Right atrium auricular region (tissue), 2 donors: ENCODE measurements at places on chromosomes 16 and 17. TPM values are rescaled to one million over a fixed set of nuclear protein-coding genes. Genes with fewer than 3 reads are reported as not detected.
A peak's percentile ranks its signal among the peaks of the same experiment; 100 is the strongest.

Gene AARS1
- 54.0 TPM for total RNA-seq

Gene TP53TG3
- not detected for total RNA-seq

GRCh38 chr17:9672266-9672665, 26.9 kb downstream of the USP43 start:
- H3K4me1 ChIP-seq: no peaks in the 10 kb centered on the region
- no peak overlapping the region for H3K4me3 ChIP-seq
- H3K27ac ChIP-seq: no peak overlapping the region
- H3K36me3 ChIP-seq: no peaks in the 10 kb centered on the region
- H3K27me3 ChIP-seq: no peaks in the 10 kb centered on the region

Gene C16orf89
- total RNA-seq: 5.4 TPM

- peaks cover 37% of the 10 kb centered on the region for H3K36me3 ChIP-seq
- no peak overlapping the region for H3K27ac ChIP-seq
- H3K4me3 ChIP-seq: no peak overlapping the region
- no peaks in the 10 kb centered on the region for H3K27me3 ChIP-seq
- DNase-seq: no peak
Measured at GRCh38 chr17:16150251-16150856, 65.0 kb downstream of the NCOR1 start.

DNA sequence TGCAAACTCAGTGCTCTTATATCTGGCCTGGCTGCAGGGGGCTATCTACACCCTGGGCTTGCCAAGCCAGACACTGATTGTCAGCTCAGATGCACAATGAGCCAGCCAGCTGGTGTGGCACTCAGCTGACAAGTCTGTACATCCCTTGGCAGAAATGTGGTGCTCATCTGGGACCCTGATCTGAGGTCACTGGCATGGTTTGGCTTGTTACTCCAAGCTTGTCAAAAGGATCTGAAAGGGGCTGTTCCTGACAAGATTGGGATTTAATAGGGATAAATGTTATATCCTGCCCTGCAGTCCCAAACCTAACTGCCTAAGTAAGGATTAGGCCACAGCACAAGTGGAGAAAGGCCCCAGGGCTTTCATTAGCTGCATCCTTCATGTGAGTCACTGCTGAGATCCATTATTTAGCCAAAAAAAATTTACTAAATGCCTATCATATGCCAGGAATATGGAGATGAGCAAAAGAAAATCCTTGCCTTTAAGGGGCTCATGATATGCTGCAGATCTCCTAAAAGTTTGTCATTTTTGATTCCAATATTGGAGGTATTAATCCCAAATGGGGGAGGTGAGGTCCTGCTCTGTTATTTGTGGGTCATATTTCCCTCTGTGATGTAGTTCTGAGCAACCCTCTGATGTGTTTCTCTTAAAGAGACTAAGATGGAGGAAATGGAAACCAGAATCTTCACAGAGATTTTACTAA, 6.3 kb downstream of the SLC6A2 start:
- no peaks in the 10 kb centered on the region for H3K36me3 ChIP-seq
- H3K27ac ChIP-seq: no peak overlapping the region
- no peaks in the 10 kb centered on the region for H3K27me3 ChIP-seq
- H3K4me1 ChIP-seq: peaks cover 8% of the 10 kb centered on the region

GRCh38 chr16:47110939-47111338, 32.8 kb downstream of the NETO2 start:
- no peaks in the 10 kb centered on the region for H3K27me3 ChIP-seq
- no peaks in the 10 kb centered on the region for H3K4me1 ChIP-seq
- no peak overlapping the region for H3K4me3 ChIP-seq
- no peak overlapping the region for H3K27ac ChIP-seq
- DNase-seq: no peak
- H3K36me3 ChIP-seq: no peaks in the 10 kb centered on the region

Gene RSPRY1
- 17.0 TPM for total RNA-seq

GRCh38 chr16:65790768-65791167, 575.7 kb upstream of the CDH5 start:
- no peaks in the 10 kb centered on the region for H3K27me3 ChIP-seq
- H3K27ac ChIP-seq: no peak overlapping the region
- H3K4me3 ChIP-seq: no peak overlapping the region
- no peaks in the 10 kb centered on the region for H3K36me3 ChIP-seq
- no peak for DNase-seq

Gene SPNS1
- 11.9 TPM for total RNA-seq

Gene PRR35
- total RNA-seq: not detected

- no peaks in the 10 kb centered on the region for H3K27me3 ChIP-seq
- H3K36me3 ChIP-seq: no peaks in the 10 kb centered on the region
- no peak overlapping the region for H3K4me3 ChIP-seq
- no peak for DNase-seq
- H3K4me1 ChIP-seq: no peaks in the 10 kb centered on the region
- H3K27ac ChIP-seq: no peak overlapping the region
Measured at GRCh38 chr17:17514993-17515933, 19.1 kb upstream of the RASD1 start.

DNA sequence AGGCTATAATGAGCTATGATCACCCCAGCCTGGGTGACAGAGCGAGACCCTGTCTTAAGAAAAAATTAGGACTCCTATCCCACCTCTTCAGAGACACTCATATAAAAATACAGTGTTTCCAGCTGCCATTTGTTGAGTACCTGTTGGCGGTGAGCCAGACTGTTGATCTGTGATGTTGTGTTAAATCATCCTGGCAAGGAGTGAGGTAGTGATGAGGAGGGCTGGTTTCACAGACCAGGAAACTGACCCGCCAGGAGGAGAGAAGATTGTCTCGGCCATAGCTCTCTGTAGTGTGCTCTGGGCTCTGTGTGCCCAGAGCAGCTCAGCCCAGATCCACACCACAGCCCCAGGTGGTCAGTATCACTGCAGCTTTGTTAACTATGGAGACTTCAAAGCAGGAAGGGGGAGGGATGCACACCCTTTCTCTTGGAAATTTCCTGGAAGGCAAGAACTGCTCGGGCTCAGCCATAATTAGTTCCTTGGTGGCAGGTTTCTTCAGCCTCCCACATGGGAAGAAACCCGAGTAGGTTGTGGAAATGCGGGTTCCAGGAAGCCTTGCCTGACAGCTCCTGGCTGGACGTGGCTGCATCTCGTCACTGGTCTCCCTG, 343.0 kb downstream of the SNX29 start:
- H3K4me1 ChIP-seq: no peaks in the 10 kb centered on the region
- no peak for DNase-seq
- no peak overlapping the region for H3K4me3 ChIP-seq
- H3K36me3 ChIP-seq: no peaks in the 10 kb centered on the region

Gene SGCA
- total RNA-seq: 207 TPM

- no peak overlapping the region for H3K4me3 ChIP-seq
- H3K4me1 ChIP-seq: no peaks in the 10 kb centered on the region
- peaks cover 30% of the 10 kb centered on the region for H3K36me3 ChIP-seq
Measured at GRCh38 chr16:74449470-74449869, 28.2 kb upstream of the CLEC18B start.

Gene KRTAP4-2
- not detected for total RNA-seq

GRCh38 chr16:86277221-86277620, 233.1 kb upstream of the FOXF1 start:
- no peak overlapping the region for H3K27ac ChIP-seq
- no peaks in the 10 kb centered on the region for H3K27me3 ChIP-seq
- H3K4me1 ChIP-seq: no peaks in the 10 kb centered on the region
- H3K4me3 ChIP-seq: no peak overlapping the region

Gene HES7
- not detected for total RNA-seq

DNA sequence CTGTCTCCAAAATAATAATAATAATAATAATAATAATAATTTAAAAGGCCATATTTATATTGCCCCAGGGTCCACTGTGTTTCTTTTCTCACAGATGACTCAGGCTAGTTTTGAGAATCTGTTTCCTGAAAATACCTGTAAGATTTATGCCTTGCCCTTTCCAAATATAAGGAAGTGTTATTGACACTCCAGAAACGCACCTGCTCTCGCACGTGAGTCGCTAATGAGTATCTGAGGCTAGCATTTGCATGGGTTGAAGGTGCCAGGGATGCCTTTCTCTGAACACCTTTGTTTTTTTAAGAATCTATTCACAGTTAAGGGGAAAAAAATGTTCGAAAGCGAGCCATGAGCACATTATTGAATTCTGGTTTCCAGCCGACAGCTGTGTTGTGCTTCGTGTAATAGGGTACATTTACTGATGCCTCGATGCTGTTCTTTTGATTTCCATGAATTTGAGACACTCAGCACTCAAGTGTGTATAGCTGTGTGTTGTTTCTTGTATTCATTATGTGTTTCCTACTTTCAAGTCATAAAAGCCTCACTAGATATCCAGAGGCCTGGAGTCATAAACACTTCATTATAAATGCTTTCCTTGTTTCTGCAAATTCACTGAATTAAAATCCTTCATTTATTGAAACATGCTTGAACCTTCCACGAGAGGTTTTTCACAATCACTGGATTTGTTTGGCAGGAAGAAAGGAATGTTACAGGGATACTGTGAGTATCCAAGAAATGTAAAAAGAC, 45.0 kb upstream of the NOL11 start:
- no peak overlapping the region for H3K4me3 ChIP-seq
- H3K27me3 ChIP-seq: no peaks in the 10 kb centered on the region
- no peak overlapping the region for H3K27ac ChIP-seq
- DNase-seq: no peak

DNA sequence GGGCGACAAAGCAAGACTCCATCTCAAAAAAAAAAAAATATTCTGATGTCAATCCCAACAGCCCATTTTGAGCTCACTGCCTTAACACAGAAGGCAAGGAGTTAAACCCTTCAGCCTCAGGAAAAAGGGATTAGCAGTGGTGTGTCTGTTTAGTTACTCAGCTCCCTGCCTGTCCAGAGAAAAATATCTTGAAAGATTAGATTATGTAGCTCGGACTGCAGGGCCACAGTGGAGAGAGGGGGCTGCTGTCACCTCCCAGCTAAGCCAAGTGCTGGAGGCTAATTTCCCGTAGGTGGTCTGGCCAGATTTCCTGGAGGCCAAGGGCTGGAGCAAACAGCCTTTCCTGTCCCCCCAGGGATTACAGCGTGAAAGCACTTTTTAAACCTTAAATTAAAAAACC, 50.3 kb downstream of the C16orf95 start:
- H3K27me3 ChIP-seq: no peaks in the 10 kb centered on the region
- DNase-seq: no peak
- H3K27ac ChIP-seq: no peak overlapping the region
- no peak overlapping the region for H3K4me3 ChIP-seq

- no peaks in the 10 kb centered on the region for H3K36me3 ChIP-seq
- peak overlapping the region; percentile 48 for H3K27ac ChIP-seq
- no peaks in the 10 kb centered on the region for H3K4me1 ChIP-seq
- no peaks in the 10 kb centered on the region for H3K27me3 ChIP-seq
- no peak for DNase-seq
Measured at GRCh38 chr16:85170066-85170491, 57.8 kb upstream of the CIBAR2 start.

Gene TBKBP1
- total RNA-seq: 13.7 TPM

Gene CDH5
- 58.0 TPM for total RNA-seq

GRCh38 chr17:812638-813204, 30.6 kb downstream of the MRM3 start:
- no peak for DNase-seq
- no peak overlapping the region for H3K27ac ChIP-seq
- H3K4me1 ChIP-seq: no peaks in the 10 kb centered on the region
- no peak overlapping the region for H3K4me3 ChIP-seq
- H3K36me3 ChIP-seq: no peaks in the 10 kb centered on the region
- H3K27me3 ChIP-seq: no peaks in the 10 kb centered on the region

DNA sequence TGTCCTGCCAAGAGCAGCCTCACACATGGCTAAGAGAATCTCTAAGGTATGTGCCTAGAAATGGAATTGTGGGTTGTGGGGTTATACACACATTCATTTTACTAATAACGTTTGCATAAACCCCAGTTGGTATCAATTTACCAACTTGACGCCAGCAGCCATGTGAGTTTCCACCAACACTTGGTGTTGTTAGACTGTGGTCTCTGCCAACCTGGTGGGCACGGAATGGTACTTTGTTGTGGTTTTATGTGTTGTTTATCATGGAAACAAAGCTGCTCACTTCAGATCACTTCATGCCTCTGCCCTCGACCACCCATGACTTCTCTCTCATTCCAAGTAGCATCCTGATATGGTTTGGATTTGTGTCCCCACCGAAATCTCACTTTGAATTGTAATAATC, 152.0 kb upstream of the CDC42EP4 start:
- H3K4me1 ChIP-seq: no peaks in the 10 kb centered on the region
- H3K27me3 ChIP-seq: no peaks in the 10 kb centered on the region
- H3K27ac ChIP-seq: no peak overlapping the region
- DNase-seq: no peak
- H3K36me3 ChIP-seq: no peaks in the 10 kb centered on the region

- no peak overlapping the region for H3K27ac ChIP-seq
- no peak for DNase-seq
- no peak overlapping the region for H3K4me3 ChIP-seq
- H3K36me3 ChIP-seq: no peaks in the 10 kb centered on the region
- no peaks in the 10 kb centered on the region for H3K27me3 ChIP-seq
- no peaks in the 10 kb centered on the region for H3K4me1 ChIP-seq
Measured at GRCh38 chr17:51650772-51651171, 390.4 kb downstream of the UTP18 start.

DNA sequence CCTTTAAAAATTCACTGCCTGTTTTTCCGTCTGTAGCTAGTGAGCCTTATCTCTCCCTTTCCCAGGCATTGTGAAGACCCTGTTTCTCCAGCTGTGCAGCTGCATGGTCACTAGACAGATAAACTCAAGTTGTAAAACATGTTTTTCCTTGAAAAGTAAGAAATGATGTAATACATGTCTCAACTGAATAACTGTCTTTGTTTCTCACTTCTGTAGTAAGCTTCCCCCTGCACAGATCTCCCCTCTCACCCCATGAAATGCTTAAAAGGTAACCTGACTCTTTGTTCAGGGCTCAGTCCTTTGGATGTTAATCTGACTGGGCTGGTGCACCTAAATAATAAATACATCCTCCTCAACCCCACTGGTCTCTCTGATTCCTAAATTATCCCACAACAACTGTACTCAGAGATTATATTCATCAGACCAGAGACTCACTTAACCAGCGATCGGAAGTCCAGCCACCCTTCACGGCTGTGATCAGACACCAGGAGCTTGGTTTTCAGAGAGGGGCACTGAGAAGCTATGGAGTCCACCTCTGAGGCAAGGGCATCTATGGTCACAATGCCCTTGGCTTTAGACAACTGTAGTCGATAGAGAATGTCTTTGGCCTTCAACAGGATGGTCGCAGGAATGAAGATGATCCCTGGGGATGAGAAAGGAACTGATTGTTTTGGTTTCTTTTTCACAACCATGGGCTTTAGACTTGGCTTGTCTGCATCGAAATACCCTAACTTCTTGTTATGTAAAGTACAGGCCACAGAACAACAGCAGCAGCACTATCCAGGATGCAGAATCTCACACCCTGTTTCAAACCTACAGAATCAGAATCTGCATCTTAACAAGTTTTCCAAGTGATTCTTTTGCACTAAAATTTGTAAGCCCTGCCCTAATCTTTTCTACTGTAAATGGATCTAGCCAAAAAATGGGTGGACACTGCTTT, 15.4 kb downstream of the ACSM1 start:
- H3K36me3 ChIP-seq: no peaks in the 10 kb centered on the region
- H3K4me3 ChIP-seq: no peak overlapping the region
- H3K4me1 ChIP-seq: no peaks in the 10 kb centered on the region
- DNase-seq: no peak
- no peaks in the 10 kb centered on the region for H3K27me3 ChIP-seq
- H3K27ac ChIP-seq: no peak overlapping the region

- H3K27ac ChIP-seq: no peak overlapping the region
- no peaks in the 10 kb centered on the region for H3K4me1 ChIP-seq
Measured at GRCh38 chr16:630249-630814, 453 bp upstream of the WFIKKN1 start.
